Activated CD8-positive, alpha-beta memory T cell treated with anti-CD3 and anti-CD28 coated beads, Interleukin-2, amount 10 ng/mL, durations not matched to agents 7 days and 5 days (primary cell): ENCODE measurements at places on chromosomes 5 and 9. TPM values are rescaled to one million over a fixed set of nuclear protein-coding genes. Genes with fewer than 3 reads are reported as not detected.
A peak's percentile ranks its signal among the peaks of the same experiment; 100 is the strongest.

GRCh38 chr9:12538842-12539579 is 154.2 kb upstream of the TYRP1 start:
- no peak for DNase-seq

The NCS1 gene
- 16.9 TPM for total RNA-seq

GRCh38 chr5:2353211-2353610 is 398.3 kb downstream of the IRX2 start:
- DNase-seq, result no peak

GRCh38 chr9:120580051-120580896 is at the start of gene CDK5RAP2:
TSS of gene CDK5RAP2 (minus strand) at chr9:120580167. CDS start at chr9:120579978, 189 bp downstream.
- DNase-seq, result peak; percentile 96

The TMEM215 gene
- not detected for total RNA-seq
